ENCODE measurements at places on chromosomes 6 and 20.
A peak's percentile ranks its signal among the peaks of the same experiment; 100 is the strongest.

- DNase-seq, result no peak
These were observed 170.9 kb downstream of the GJA10 start for GRCh38 chr6:90065173-90065572.

DNA sequence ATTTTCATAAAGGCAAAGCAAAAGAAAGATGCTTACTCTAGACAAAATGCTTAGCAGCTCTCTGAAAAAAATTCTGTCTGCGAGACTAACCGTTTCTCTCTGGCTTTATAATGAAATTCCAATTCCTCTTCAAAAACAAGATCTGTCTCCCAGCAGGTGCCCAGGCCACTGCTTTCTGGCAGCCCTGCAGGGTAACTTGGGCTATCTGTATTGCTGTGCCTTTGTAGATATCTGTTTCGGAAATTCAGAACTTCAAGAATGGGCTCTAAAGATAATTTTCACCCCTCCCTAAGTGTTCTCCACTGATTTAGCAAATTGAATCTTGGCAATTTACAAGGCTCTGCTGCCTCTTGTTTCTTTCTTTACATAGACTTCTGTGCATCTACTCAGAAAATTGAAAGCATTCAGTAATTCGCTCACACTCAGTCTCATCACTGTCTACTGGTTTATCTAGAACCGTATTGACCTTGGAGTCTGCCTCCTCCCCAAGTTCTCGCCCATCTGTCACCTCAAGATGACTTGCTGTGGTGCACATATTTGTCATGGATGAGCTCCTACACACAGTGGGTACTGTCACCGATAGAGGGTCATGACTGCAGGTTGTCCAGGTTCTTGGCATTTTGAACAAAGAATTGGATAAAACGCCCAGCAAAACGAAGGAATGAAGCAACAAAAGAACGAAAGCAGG lies 26.4 kb upstream of the FABP7 start:
- no peak for DNase-seq

DNA sequence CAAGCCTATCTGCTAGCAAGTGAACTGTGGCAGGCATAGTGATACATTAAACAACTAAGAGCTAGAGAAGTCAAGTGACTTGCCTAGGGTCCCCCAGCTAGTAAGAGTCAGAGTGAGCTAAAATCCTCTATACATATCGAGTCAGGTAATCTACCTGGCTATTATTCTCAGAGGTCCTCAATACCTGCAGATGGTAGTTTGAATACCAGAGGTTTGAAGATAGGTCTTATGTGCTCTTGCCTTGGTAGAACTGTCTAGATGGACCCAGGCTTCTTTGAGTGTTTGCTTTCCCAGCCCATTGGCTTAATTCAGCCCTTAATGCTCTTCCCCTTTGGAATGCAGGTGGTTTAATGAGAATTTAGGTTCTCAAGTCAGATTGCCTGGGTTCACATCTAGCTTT lies 1.1 kb downstream of the ERGIC3 start:
- no peak for DNase-seq

DNA sequence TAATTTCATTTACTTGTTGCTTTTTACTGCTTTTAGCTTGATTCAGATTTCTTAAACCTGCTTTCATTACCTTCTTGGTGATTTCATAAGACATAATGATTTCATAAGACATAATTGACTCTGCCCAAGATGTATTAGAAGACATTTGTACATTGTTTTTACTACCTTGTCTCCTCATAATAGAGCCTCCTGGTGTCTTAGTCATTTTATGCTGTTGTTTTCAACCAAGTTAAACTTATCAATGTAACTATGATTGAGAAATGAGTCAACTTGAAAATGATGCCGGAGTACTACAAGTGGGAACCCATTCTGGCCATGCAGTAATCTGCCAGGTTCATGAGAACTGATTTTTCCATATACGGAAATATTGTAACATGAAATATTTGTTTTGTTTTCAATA lies 573.6 kb downstream of the MMUT start:
- no peak for DNase-seq

DNA sequence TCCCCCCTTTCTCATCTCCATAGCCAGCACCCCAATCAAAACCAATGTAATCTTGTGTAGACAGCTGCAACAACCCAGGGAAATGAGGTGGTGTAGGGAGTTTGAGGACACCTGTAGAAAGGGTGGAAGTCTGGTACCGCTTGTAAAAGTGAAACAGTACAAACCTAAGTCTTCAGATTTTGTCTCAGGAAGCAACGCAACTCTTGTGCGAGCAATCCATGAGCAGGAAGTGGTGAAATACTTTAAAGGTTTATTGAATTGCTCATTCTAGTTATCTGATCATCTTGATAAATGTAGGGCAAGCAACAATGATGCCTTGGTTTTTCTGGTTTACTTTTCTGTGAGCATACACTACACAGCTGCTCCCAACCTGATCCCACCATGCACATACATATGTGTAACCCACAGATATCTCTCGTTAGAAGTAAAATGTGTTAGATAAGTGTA lies 71.1 kb upstream of the THEMIS start:
- DNase-seq, result no peak

DNA sequence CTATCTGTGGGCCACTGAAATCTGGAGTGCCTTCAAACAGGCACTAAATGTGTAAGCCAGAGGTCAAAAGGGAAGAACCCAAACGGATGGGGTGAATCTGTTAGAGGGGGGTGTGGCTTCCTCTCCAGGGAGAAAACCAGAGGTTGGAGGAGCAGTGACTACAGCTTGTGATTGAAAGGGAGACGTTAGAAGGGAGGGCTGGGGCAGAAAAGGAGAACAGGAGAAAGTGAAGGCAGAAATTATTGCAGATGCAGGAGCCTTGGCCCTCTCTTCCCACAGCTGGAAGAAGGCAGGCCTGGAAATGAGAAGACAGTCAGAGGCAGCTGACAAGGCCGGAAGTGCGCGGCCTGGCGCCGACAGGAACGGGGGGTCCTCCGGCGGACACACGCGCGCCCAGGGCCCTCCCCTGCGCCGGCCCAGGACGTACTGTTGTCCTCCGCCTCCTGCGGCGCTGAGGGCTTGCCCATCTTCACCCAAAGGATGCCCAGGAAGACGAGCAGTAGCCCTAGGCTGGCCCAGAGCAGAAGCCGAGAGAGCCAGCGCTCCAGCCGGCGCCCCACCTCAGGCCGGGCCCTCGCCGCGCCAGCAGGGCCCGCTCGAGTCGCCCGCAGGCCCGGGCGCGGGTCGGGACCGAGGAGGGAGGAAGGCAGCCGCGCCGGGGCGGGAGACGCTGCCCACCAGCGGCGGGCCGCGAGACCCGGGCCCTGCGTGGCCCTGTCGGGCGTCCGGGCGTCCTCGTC lies 806 bp downstream of the LEMD2 start:
- DNase-seq, result peak; percentile 24

DNA sequence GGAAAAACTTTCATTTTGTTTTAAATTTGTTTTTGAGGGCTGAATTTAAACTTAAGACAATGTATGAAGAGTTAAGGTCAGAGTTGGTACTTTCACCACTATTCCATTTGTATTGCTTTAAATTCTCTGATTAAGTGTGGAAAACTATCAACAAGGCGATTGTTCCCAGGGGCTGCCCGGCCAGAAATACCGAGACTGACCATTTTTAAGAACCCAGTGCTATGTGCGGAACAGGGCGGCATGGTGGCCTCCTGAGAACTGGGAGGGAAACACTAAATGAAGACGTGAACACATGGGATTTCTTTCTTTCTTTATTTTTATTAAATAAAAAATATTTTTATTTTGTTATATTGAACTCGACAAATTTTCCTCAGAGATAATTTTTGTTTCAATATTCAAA lies 221.2 kb upstream of the QKI start:
- no peak for DNase-seq

DNA sequence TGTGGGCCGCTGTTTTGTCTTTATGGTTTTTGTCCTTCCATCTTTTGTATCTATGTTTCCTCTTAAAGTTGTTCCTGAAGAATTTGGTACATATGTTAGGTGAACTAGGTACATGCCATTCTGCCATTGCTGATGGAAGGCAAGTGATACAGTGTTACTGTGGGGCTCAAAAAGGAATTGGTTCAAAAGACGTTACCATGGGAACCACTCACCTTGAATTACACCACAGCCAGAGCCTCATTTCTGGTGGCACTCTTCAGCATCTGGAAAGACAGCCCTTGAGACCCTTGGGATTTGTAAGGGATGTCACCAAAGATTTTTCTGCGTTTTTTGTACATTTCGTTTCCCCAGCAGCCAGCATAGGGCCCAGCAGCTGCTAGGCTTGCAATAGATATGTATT lies 31.9 kb downstream of the TMEM181 start:
- DNase-seq, result no peak

DNA sequence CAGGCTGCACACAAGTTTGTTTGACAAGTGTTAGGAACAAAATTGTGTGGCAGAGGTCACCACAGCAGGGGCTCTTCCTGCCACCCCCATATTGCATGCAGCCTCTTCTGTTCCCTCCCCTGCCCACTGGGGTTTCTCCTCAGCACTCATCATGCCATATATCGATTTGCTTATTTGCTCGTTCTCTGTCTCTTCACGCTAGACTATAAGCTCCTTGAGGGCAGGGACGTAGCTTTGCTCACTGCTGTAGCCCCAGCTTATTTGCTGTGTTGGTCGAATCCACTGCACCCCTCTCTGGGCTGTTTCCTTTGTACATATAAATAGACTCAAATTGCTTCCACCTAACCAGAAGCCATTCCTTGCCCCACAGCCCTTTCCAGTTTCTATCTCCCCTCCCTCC lies 19.6 kb downstream of the MAS1 start:
- DNase-seq, result no peak

DNA sequence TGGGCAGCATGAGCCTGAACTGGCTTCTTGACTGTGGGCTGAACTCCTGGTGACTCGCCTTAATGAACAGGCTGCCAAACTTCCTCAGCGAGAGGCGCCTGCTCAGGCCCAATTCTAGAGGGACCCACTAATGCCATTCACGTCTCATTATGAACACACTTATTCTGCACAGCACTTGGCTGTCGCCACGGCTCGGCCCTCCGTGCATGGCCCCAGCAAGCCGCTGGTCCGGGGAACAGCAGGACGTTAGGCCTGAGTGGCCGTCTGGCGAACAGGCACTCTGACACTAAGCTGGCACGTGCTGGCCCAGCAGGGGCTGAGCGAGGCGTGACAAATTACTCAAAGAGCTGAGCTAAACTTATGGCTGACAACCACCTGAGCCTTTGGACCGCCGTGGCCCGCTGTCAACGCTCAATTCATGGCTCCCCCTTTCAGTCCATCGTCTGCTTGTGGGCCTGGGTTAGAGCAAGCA lies 45.9 kb downstream of the INSM1 start:
- no peak for DNase-seq

- DNase-seq, result no peak
These were observed 2.7 kb upstream of the ZFAND3 start for GRCh38 chr6:37816599-37817375.

GRCh38 chr6:34511214-34511914 lies 44.8 kb downstream of the SPDEF start:
- no peak for DNase-seq

DNA sequence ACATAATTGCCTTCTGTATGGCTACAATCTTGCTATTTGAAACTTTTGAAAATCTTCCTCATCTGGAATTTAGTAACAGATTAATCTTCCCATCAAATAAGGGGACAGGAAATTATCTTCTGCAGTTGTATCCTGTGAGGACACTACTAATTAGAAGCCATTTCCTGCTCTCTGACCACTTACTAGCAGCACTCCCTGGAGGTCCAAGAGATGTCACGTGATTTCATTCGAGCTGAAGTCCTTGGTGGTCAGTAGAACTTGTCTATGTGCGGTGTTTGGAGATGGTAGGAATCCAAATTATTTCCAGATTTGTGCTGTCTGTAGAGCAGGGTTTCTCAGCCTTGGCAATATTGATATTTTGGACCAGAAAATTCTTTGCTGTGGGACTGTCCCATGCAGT lies 202.5 kb downstream of the TFAP2B start:
- no peak for DNase-seq

- DNase-seq, result no peak
These were observed 130.5 kb downstream of the MYB start for GRCh38 chr6:135311446-135312200.

DNA sequence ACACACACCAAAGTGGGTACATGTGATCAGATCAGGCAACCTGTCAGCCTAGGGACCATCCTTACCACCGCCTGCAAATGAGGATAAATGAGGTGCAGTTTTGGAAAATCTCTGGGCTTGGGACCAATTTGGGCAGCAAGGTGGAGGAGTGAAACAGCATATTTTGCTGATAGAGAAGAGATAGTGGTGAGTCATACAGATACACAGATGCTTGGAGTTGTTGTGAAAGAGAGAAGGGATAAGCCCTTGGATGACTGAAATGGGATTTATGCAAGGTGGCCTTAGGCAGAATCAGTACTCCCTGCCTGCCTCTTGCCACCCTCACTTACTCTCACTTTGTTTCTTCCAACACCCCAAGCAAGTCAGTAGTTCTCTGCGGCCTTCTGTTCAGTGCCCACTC lies 34.7 kb downstream of the BMP2 start:
- no peak for DNase-seq

DNA sequence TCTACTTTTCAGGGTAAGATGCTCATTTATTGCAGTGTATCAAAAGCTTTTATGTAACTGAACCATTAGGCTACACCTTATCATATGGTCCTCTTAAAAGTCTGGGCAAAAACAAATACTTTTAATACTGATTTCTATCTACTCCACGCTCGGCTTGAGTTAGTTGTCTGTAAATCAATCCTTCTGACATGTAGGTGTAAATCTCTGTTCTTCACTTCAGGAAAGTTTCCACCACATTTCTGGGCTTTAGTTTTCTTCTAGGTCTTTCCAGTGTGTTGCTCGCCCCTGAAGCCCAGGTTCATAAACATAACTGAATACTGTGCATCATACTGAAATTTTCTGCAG lies 89.2 kb upstream of the RNF217 start:
- no peak for DNase-seq

DNA sequence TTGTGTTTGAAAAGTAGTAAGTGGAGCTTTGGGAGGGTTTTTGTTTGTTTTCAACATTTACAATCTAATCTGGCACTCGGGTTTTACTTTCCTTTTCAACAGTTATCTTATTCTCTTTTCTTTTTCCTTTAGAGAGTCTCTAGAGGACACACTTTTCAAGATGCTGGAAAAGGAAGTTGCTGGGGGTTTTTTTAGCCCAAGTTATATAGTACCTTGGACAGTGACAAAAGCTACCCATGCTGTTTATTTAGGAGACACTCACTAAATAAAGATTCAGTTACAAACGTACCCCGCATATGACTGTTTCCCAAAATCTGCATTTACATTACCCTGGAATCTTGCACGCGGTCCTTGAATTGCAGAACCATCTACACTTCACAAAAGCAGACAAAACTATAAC lies 78.8 kb downstream of the MAP7 start:
- DNase-seq, result no peak

DNA sequence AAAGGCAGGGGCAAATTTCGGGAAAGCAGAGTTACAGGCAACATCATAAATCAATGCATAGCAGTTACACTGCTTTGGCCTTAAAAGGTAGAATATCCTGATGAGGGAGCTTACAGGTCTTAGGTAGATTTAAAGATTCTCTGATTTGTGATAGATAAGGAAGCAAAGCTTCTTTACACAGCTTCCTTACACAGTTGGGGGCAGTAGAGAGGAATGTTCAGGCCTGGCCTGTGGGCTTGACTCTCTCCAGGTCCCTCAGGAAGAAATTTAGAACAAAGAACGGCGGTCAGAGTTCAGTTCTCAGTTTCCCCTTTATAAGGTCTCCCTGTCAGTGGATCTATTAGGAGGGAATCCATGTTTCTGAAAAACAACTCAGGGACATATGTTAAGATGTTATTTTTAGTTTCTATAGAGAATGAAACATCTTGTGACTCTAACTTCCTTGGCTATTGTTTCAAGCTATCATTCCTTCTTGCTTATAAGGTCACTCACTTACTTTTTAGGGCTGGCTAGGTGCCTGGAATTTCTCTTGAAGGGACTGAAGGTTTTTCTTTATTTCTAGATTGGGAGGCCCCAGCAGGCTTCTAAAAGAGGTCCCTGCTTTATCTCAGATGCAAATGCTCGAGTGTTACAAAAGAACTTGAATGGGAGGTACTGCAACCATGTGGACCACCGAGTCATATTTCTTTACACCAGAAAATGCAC lies 11.8 kb downstream of the HLA-B start:
- DNase-seq, result no peak

All from stimulated activated CD8-positive, alpha-beta memory T cell treated with anti-CD3 and anti-CD28 coated beads, Interleukin-7, amount 100 ng/mL, for 24 hours (primary cell).